ENCODE measurements at places on chromosomes 3 and 15. TPM values are rescaled to one million over a fixed set of nuclear protein-coding genes. Genes with fewer than 3 reads are reported as not detected.

GTF2E1 gene
- 13.3 TPM for polyA plus RNA-seq

AZI2 gene
- polyA plus RNA-seq, result 43.6 TPM

RGMA gene
- not detected for polyA plus RNA-seq

IQCF6 gene
- polyA plus RNA-seq, result not detected

CADM2 gene
- polyA plus RNA-seq, result 0.58 TPM

ANKUB1 gene
- polyA plus RNA-seq, result not detected

CLRN1 gene
- polyA plus RNA-seq, result not detected

AADACL2 gene
- not detected for polyA plus RNA-seq

IRAK2 gene
- polyA plus RNA-seq, result 2.9 TPM

NR1I2 gene
- not detected for polyA plus RNA-seq

CFAP100 gene
- not detected for polyA plus RNA-seq
